Lower leg skin (tissue), 4 donors: ENCODE measurements at places on chromosomes 12 and 14.

GRCh38 chr12:113698510-113698858, 226.8 kb upstream of the LHX5 start:
- no peak for DNase-seq

DNA sequence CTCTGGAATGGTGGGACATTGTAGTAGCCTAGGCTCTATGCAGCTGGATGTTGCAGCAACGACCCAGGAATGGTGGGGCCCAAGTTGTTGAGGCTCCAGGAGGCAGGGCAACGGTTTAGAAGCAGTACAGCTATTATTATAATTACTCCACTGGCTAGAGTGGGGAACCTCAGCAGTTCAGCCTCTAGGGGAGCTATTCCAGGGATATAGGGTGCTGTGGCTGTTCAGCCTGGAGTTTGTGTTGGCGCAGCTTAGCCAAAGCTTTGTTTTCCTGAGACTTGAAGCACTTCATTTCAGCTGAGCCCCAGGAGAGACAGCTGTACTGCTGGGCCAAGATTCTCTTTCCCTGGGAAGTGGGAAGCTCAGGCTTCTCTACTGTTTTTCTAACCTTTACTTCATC, 1023.0 kb upstream of the ATXN7L3B start:
- no peak for DNase-seq

DNA sequence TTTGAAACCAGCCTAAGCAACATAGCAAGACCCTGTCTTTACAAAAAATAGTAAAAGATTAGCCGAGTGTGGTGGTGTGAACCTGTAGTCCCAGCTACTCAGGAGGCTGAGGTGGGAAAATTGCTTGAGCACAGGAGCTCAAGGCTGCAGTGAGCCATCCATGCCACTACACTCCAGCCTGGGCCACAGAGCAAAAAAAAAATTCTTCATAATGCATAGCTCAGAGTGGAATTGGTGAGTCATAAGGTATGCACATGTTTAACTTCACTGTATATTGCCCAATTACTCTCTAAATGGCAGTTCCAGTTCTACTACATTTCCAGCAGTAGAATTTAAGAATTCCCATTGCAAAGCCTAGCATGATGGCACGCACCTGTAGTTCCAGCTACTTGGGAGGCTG, 26.8 kb upstream of the CLIP1 start:
- no peak for DNase-seq

DNA sequence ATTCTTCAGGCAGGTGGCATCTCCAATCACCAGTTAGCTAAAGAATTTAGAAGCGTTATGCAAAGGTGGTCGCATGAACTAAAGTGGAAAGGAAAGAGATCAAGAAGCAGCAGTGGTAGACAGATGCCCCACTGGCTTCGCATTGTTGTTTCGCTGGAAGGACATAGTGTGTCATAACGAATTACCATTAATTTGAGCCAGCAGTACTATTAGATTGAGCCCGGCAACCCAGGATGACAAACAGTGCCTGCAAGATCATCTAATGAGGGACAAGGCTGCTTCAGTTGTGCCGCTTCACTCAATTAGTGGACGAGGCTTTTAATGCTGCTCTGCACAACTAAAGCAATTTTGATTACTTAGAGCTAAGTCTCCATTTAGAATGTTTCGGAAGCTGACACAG, 274.5 kb upstream of the SOX5 start:
- no peak for DNase-seq

DNA sequence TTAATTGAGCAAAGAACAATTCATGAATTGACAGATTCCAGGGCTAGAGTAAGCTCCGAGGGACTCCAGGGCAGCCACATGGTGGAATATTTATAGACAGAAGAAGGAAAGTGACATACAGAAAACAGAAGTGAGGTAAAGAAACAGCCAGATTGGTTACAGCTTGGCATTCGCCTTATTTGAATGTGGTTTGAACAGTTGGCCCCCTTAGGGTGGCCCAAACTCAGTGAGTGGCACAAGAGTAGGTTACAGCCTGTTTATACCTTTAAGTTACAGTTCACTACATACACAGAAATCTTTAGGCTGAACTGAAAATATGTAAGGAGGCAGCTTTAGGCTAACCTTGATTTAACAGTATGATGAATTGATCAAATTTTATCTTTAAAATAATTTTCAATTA, 174.5 kb upstream of the CNOT2 start:
- no peak for DNase-seq

- DNase-seq: no peak
Measured at GRCh38 chr14:68106905-68107304, 287.3 kb downstream of the RAD51B start.

GRCh38 chr12:107053709-107054108, 39.6 kb downstream of the CRY1 start:
- no peak for DNase-seq

- DNase-seq: no peak
Measured at GRCh38 chr12:128519426-128519825, 252.5 kb downstream of the TMEM132C start.

DNA sequence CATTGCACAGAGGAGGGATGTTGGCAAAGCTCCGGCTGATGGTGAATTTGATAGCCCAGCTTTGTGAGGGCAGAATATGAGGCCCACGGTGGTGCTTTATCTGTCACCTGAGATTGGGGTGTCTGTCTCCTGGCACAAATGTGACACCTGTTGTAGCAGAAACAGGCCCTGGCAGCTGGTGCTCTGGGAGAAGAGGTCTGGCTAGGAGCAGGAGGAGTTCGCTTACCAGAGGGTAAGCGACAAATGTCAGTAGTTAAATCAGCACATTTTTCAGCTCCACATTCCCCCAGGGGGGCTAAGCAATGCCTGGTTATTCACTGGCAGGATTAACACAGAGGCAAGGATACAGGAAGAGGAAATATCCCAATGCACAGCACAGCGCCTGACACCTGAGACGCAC, 71.1 kb downstream of the B4GALNT3 start:
- no peak for DNase-seq

- DNase-seq: no peak
Measured at GRCh38 chr12:2289525-2289924, 236.7 kb downstream of the CACNA1C start.
